ENCODE measurements at places on chromosomes 12 and 14.

- ATAC-seq, result no peak
Observed at GRCh38 chr12:88242571-88242925, 100.4 kb downstream of the TMTC3 start.

DNA sequence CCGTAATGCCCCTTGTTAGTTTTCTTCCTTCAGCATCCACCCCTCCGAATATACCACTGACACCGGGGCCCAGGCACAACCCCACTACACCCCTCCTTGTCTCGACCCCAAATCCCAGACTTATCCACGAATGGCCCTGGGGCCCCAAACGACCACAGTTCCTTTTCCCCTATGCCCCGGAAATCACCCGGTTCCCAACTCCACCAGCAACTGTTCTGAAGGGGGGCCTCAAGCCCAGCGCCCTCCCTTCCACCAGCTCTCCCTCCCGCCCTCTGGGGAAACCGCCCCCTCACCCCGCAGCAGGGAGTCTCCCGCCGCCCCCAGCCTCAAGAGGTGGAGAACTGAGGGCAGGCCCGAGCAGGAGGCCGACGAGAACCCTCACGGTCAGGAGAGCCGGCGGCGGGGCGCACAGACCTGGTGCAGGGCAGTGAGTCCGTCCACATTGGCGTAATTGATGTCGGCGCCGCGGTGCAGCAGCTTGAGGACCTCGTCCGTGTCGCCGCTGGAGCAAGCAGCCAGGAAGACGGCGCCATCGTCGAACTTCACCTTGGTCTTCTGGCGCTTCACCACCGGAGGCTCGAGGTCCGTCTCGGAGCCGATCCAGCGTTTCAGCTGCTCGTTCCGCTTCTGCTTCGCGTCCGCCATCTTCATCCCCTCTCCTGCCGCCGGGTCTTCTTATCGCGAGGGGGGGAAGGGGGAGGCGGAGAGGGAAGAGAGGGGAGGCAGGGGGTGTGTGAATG lies 446 bp downstream of the PPP1R12A start:
- ATAC-seq, result peak; percentile 33

DNA sequence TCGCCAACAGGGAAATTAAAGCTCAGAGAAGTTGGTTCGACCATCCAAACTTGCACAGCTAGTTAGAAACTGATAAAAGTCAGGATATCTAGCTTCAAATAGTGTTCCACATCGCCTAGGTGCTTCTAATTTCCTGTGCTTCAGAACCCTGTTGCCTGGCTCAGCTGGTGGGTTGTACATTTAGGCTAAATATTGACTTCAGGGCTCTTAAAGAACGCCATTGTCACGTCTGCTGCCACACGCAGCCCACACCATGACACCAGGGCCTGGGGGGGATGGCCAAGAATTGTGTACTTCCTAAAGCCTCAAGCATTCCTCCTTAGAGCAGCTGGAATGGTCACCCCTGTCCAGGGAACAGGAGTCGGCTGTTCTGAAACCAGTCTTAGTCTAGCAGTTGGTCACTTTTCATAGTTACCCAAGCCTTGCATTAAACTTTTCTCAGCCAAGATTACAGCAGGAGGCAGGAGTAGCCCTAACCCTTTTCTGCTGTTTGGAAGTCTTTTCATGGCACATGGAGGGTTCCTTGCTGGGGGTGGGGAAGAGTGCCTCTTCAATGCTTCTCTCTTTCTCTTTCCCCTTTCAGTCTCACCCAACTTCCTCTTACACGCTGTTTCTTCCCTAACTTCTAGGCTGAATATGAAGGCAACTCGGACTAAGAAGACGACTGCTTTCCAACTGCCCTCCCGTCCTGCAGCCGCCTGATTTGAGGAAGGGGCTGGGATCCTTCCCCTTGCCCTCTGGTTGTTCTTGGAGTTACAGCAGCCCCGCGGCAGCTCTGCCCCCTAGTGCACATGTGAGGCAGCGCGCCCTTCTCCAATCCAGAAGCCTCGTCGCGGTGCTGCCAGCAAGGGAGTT lies 17.1 kb downstream of the FOS start:
- ATAC-seq, result peak; percentile 25

- ATAC-seq, result peak; percentile 41
Observed at GRCh38 chr12:68222326-68222725, 3.3 kb downstream of the IL26 start.

GRCh38 chr12:100199347-100200149 lies 1.1 kb upstream of the ACTR6 start:
- ATAC-seq, result peak; percentile 75

DNA sequence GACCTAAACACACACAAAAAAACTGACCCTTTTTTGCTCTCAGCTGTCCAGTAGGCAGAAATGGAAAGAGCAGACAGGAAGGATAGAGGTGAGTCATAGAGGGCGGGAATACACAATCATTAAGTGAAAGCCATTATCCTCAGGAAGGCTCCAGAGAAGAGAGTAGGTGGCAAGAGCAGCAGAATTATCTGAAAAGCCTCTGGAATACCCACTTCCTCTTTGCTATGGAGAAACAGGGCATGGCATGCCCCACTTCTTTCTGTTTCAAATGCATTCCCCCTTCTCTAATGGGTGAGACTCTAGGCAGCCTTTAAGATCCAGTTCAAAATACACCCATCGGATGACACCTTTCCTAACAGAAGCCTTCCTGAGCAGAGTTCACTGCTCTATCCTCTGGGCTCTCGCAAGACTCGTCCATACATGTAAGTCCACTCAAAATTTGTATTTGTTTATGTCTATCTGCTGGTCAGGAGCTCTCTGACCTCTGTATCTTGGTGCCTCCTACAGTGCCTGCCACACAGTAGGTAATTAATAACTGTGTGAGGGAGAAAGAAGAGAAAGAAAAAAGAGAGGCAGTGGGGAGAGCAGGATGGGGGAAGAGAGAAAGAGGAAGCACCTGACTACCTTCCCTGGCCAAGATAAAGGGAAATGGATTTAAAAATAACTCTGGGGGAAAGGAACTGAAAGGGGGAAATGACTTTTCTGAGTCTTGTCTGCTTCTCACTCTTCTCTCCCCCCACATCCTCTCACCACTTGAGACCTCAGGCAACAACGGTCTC lies 8.5 kb downstream of the KLHL33 start:
- peak; percentile 70 for ATAC-seq

DNA sequence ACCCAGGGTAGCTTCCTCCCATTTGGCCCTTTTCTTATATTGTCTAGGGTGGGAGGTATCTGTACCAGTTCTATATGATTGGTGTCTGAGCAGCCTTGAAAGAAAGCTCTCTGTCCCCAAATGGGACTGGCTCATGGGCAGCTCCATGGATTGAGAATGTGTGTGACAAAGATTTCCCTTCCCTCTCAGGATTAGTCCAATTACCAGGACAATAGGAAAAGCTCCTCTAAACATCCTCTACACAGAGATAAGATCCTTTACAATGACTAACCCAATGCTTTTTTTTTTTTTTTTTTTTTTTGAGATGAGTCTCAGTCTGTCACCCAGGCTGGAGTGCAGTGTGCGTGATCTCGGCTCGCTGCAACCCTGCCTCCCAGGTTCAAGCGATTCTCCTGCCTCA lies 112.1 kb downstream of the SLC35F4 start:
- no peak for ATAC-seq

DNA sequence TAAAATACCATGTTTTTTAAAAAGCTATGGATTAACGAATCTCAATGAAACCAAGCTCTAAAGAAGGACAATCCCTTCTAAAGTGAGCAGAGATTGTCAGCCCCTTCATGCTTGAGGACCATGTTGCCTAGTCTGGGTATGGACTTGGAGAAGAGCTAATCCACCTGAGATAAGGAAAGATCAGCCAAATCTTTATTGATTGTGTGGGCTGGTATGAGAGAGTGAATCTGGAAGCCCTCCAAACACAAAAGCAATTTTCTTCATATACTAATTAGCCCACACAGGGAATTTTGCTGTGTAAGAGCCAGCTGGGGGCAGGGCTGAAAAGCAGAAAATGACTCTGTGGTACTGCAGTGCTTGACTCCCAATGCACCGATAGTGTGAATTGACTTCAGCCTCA lies 47.4 kb upstream of the DICER1 start:
- no peak for ATAC-seq

GRCh38 chr12:96211988-96212387 lies 17.8 kb downstream of the ELK3 start:
- ATAC-seq, result no peak

DNA sequence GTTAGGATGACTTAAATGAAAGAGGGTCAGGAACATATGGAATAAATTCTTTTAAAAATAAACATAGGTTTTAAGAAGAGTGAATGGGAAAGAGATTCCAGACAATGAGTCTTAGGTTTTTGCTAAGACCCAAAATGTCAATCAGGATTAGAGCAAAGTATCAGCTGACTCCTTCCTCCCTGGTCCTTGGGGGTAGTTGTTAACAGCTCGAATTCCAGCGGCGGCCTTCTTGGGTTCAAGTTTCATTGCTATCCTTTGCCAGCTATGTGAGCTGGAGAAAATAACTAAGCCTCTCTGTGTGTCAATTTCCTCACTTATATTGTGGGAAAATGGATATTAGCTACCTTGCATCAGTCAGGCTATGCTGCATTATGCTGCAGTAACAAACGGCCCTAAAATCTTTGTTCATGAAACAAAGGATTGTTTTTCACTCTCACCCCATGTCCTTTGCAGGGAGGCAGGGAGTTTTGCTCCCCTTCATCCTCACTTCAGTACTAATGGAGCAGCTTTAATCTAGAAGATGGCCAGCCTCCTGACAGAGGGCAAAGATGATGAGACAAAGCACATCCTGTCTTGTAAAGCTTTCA lies 83.8 kb upstream of the RFLNA start:
- no peak for ATAC-seq

GRCh38 chr12:88351146-88351545 lies 209.0 kb downstream of the TMTC3 start:
- no peak for ATAC-seq

- peak; percentile 60 for ATAC-seq
Observed at GRCh38 chr12:108563136-108563803, 874 bp downstream of the ISCU start.

GRCh38 chr14:23345987-23346692 lies 6.5 kb downstream of the SLC22A17 start:
- no peak for ATAC-seq

DNA sequence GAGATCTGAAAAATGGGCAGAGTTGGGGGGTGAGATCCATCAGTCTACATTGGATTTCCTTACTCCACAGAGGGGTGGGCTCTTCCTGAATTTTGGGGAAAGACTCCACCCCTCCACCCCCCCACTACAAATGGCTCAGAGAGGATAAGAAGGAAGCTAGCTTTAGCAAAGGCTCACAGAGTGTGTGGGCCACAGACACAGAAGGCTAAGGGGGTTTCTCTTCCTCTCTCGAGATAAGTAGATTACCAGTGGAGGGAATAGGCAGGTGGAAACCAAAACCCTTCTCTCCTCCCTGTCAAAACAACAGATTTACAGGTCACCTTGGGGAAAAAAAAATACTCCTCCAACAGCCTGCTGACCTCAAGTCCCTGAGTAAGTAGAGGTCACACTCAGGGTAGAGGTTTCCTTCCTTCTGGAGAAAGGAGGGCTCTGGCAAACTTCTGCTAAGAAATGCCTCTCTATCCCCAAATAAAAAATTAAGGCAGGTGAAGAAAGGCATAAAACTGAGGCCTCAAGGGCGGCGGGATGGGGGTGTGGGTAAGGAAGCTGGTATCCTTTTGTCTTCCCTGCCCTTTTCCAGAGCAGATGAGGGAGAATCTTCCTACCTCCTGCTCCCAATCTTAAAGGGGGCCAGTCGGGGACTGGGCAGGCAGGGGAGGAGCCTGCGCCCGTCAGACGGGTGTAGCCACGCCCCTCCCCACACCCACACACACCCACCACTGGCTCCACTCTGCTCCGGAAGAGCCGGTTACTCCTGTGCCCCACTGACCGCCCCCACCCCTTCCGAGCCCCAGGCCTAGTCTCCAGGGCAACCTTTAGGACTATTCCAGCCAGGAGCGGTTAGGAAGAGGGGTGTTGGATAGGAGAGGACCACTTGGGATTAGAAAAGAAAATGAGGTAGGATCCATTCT lies 1.9 kb upstream of the BAZ2A start:
- peak; percentile 41 for ATAC-seq

DNA sequence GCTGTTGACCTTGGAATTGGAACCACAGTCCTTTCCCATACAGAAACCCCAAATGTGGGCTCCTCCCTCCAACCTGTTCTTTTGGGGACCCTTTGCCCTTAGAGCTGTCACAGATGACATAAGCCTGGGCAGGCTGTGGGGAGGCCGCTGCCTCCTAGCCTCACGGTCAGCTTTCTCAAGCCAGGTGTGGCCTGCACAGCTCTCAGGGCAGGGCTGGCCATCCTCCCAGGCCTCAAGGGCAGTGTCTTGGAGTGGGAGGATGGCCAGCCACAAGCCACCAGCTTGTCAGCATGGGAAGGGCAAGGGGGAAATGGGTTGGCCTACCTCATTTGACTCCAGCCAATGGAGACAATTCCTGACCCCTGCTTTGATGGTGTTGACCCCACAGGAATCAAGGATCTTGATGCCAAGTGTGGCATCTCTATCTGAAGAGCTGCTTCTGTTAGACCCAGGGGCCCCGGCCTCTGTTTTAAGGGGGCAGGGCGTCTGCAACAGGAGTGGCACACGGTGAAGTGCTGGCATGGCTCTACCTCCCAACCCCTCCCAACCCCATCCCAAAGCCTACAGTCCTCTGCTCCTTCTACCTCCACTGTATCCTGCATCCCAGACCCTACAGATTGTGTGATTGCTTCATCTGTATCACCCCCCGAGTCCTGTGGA lies 11.5 kb downstream of the CBLN3 start:
- no peak for ATAC-seq

DNA sequence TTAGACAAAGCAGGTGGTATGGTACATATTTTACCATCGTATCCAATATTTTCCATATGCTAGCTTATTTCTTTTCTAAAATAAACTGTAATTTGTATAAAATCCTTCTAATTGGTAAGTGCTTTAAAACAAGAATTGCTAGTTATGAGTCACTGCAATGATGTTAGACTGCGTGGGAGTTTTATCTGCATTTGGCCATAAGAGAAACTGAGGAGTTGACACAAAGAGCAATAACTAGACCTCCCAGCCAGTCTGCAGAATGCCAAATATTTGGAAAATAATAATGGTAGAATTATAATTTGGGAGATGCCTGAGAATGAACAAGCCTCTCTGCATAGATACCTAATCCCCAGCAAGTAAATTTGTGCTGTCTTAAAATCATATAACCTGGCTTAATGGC lies 61.7 kb upstream of the PTPRR start:
- ATAC-seq, result no peak

GRCh38 chr12:107917912-107918800 lies 143.7 kb downstream of the ASCL4 start:
- ATAC-seq, result peak; percentile 61

GRCh38 chr14:39873791-39874190 lies 441.6 kb upstream of the FBXO33 start:
- no peak for ATAC-seq

GRCh38 chr14:71665157-71665556 lies 267.1 kb upstream of the RGS6 start:
- no peak for ATAC-seq

- ATAC-seq, result no peak
Observed at GRCh38 chr14:100487304-100487703, 99.9 kb downstream of the BEGAIN start.

All from esophagus mucosa (tissue), 1 donor.